Activated CD8-positive, alpha-beta memory T cell treated with anti-CD3 and anti-CD28 coated beads for 1 hour (primary cell): ENCODE measurements at places on chromosomes 11 and 22.

DNA sequence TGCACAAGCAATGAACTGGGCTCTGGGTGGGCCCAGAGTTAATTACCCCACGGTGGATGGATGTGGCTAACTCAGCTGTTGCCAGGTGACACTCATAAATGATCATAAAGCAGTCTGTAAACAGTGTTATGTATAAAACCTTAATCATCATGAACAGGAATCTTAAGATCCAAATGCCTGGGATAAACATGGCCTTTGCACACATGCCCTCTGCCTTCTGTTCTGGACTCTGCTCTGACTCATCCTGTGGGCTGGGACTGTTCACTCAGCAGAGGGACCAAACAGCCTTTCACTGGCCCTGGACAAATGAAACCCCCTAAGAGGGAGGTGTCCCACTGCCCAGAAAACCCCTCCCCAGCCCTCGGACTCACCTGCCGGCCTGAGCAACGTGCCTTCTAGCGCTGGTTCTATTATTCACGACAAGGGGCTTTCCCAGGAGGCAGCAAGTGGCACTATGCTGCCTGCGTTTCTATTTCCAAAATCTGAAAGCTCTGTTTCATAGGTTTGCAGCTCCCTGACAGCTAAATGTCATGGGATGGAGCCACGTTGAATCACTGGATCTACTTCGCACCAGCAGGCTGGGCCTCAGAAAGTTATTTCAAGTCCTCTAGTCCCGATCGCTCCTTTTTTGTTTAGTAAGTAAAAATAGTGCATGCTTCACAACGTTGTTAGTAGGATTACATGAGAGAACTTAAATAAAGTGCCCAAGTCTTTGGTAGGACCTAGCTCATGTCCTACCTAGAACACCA, 53.0 kb downstream of the LARGE1 start:
- no peak for DNase-seq

- DNase-seq: no peak
Observed at GRCh38 chr11:41201156-41201555, 258.3 kb downstream of the LRRC4C start.

DNA sequence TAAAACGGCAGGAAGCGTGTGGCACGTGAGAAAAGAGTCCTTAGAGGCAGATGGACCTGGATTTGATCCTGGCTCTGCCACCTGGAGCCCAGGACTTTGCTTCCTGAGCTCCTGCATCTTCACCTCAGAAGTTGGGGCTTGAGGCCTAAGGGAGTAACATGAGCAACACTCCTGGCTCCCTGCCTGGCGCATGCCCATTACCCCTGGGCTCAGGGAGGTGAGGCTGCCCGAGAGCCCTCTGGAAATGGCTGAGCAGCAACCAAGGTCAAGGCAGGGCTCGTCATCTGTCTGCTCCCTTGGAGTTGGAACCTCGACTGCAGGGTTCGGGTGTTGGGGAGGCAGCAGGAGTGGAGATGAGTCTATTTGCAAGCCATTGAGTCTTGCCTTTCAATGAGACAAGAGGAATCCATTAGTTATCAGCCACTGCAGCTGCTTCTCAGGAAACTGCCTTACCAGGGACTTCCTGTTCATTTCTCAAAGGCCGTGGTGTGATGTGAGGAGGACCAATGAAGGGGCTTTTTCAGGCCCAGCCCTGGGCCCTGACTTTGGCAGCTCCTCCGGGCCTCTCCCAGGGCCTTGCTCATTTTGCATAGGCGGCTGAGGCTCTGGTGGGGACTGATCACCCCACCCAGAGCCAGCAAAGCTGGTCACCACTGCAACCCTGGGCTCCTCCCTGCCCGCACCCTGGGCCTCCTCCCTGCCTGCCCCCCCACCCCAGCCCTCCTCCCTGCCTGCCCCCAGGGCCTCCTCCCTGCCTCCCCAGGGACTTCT, 6.4 kb downstream of the FADS2 start:
- no peak for DNase-seq

GRCh38 chr11:119964136-119965025, 173.5 kb downstream of the TRIM29 start:
- DNase-seq: no peak

DNA sequence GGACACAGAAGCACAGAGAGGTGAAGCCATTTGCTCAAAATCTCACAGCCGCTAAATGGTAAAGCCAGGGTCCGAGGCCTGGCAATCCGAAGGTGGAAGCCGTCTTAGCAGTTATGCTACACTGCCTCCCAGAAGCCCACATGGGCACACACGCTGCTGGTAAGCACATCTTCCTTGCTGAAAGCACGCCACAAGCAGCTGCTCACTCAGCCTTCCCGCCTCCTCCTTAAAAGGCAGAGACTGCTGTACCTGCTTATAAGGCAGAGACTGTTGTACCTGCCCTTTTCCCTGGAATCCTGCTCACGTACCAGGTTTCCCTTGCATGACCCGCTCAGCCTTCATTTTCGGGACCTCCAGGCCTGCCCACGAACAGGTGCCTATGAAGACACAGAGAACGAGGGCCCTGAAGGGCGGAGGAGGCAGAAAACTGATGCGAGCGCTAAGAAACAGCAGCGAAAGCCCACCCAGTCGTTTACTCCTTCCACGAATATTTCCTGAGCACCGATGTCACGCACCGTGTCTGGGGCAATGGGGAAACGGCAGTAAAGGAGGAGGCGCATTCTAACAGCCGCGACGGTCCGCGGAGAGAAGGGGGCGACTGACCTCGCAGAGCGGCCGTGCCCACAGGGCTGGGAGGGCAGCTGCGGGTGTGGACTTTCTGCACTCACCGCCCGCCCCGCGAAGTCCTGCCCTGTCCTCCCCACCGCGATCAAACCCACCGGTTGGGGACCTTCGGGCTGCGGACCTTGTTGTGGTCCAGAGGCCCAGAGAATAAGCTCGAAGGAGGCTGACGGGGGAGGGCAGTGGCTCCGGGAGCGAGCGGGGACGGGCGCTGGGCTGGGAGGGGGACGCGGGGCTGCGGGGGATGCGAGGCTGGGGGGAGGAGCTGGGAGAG, 13.0 kb downstream of the SPATA19 start:
- no peak for DNase-seq

- DNase-seq: no peak
Observed at GRCh38 chr11:61102667-61103571, 630 bp downstream of the CD5 start.

DNA sequence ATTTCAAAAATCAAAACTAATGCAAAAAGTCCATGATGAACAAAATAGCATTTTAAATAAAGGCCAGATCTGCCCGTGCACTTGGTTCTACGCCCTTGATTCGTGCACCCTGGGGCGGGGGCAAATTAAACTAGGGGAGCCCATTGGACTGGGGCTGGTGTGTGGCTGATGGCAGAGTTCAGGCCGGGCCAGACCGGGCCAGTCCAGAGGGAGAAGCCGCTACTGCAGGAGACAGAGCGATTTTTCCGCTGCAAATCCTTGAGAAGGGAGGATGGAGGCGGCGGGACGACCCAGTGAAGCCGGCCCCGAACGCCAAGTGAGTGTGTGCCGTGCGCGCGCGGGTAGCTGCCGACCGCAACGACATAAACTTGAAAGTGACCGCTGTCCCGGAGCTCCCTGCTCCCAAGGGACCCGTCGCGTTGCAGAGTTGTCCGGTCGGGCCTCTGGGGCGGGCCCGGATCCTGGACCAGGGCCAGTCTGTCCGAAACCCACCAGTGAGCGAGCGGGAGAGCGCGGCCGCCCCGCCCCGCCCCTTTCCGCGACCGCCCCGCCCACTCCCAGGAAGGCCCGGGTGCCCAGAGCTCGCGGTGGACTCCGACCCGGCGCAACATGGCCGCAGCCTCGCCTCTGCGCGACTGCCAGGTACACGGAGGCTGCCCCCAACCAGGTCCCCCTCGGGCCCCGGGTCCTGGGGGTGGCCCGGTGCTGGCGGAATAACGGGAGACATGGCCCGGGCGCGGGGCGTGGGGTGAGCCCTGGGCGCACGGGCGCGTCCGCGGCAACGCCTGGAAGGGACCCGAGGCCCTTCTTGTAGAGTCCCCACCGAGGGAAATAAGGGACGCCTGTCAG, at the start of gene TTC38:
Gene TTC38 (plus strand): TSS at position 578 of the 849 bp plus-strand sequence. CDS start 32 bp downstream, at position 610.
- DNase-seq: no peak

DNA sequence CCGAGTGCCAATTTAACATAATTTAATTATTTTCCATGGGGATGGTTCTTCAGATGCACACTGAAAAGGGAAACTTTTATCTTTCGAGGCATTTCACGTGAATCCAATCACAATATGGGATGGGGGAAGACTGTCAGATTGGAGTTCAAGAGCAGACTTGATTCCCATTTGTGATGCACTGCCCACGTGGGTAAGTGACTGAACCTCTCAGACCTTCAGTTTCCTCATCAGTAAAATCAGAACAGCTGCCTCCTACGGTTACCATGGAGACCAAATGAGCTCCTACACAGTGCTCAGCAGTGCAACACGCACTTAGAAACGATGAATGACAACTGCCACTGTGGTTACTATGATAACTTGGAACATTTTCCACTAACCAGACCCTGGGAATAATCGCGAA, 21.7 kb downstream of the KIAA0930 start:
- DNase-seq: no peak

- DNase-seq: no peak
Observed at GRCh38 chr22:30643055-30643875, 7.7 kb downstream of the SLC35E4 start.

GRCh38 chr11:65470433-65471049, 28.3 kb upstream of the MALAT1 start:
- no peak for DNase-seq

- DNase-seq: no peak
Observed at GRCh38 chr22:20792966-20793728, 19.2 kb downstream of the SERPIND1 start.

- DNase-seq: no peak
Observed at GRCh38 chr22:28909375-28909774, 26.0 kb downstream of the ZNRF3 start.

- no peak for DNase-seq
Observed at GRCh38 chr11:117928446-117929141, 608 bp downstream of the TMPRSS13 start.

DNA sequence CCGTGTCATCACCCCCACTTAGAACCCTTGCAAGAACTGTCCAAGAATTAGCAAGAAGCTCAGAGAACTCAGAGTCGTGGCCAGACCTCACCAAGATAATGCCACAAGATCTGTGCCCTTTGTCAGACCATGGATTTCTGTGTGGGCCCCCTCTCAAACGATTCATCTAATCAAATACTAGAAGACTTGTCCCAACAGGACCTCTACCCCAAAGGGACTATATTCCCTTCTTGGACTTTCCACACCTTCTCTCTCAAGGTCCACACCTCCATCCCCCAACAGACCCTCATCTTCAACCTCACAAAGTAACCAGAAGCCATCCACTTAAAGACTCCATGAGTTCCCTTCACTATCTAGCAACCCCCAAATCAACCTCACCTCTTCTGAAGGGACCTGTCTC, 2.8 kb downstream of the POLR3H start:
- no peak for DNase-seq

DNA sequence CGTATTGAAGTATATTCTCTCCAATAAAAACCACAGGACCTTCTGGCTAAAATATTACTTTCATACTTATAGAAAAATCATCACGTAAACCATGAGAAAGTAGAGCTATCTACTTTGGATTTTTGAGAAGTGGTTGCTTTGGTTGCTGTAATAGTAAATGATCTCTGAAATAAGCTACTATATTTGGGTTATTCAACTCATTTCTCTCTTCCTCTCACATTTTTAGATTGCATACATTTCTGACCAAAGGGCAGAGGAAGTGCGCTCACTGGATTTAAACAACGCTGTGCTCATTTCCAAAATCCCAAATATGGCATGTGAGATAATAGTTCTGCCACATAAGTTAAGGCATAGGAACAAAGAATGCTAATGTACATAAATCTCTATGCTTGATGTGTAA, 357.0 kb downstream of the LRRC4C start:
- DNase-seq: no peak

- no peak for DNase-seq
Observed at GRCh38 chr11:126544108-126545056, 188.9 kb downstream of the ST3GAL4 start.

- no peak for DNase-seq
Observed at GRCh38 chr22:48091060-48091650, 1328.7 kb downstream of the TBC1D22A start.

- no peak for DNase-seq
Observed at GRCh38 chr22:38872831-38873248, 824 bp upstream of the CBX6 start.

- peak; percentile 68 for DNase-seq
Observed at GRCh38 chr11:85810871-85811611, at the start of gene SYTL2. TSS of gene SYTL2 (minus strand) at chr11:85811141. CDS start at chr11:85757725, 53,416 bp downstream.

DNA sequence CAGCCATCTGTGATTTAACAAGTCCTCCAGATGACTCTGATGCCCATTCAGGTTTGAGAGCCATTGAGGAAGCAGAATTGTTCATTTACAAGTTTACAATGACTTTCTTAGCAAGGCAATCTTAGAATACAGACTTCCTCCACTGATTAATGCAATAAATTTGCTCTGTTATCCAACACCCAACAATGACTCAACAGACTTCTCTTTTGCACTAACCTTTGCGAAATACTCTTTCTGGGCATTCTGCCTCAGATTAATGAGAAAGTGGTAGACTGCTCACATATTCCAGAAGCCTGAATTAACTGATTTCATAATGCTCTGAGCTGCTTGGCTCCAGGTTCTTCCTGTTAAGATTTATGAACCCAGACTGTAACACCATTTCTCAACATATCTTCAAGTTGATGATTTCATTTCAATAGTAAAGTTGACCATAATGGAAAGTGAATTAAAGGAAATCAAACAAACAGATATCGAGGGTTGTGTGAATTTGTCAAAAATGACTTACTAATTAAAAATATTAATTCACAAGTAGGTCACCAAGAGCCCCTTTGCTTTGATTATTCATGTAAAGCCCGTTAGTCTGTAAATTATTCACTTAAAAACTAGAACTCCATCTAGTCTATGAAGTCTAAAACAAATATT, 70.5 kb upstream of the BLID start:
- DNase-seq: no peak

- peak; percentile 51 for DNase-seq
Observed at GRCh38 chr22:22710719-22711531, 66.5 kb downstream of the GGTLC2 start.

GRCh38 chr11:25183411-25183810, 686.6 kb downstream of the LUZP2 start:
- no peak for DNase-seq

DNA sequence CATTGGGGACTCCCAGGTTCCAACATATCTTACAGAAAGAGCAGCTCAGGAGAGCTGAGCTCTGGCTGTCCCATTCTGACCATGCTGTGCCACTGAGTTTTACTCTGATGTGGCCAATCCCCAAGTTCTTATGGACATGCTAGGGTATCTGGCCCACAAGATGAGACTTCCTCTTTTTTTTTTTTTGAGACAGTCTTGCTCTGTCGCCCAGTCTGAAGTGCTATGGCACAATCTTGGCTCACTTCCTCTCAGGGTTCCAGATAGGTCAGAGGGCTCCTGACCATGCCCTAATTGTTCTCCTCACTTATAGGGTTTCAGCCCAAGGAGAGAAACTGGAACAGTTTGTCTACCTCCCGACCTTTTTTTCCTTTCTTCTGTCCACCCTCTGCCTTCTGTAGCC, 152.3 kb upstream of the CCDC90B start:
- no peak for DNase-seq
